ENCODE measurements at places on chromosomes 3 and 15.
A peak's percentile ranks its signal among the peaks of the same experiment; 100 is the strongest.

GRCh38 chr15:32737304-32737703, 19.5 kb downstream of the GREM1 start:
- DNase-seq = no peak

DNA sequence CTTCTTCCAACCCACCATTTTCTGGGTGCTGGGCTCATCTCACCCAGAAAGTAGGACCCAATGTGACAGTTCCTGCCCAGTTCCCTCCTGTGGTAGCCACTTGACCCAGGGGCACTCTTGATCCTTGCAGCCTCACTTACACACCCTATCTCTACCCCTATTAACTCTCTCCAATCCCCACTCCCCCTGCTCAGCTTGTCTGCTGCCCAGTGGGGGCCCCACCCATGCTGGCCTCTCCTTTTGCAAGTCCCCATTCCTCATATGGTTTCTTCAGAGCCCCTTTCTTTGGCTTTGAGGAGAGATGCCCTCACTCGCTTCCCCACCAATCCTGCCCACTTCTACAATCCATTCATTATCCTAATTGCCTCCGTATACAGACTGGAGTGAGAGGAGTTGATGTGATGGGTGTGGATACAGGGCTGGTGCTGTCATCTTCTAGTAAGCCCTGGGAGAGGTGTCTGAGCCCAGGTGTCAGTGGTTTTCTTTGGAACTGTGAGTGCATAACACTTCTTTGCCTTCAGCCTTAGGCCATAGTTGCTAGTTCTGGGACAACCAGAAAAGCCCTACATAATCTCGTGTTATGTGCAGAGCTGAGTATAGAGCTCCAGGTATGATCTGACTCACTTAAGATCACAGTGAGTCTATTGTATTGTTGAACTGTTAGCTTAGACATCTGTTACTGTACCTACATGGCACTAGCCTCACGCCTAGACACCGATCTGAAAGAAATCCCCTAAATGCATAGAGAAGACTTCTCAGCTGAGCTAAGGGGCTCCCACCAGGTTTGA, 4.8 kb upstream of the CCR5 start:
- no peak for DNase-seq

- DNase-seq = no peak
Measured at GRCh38 chr3:185066251-185066650, 86.6 kb downstream of the C3orf70 start.

GRCh38 chr3:184378651-184379357, 797 bp upstream of the THPO start:
- DNase-seq = no peak

DNA sequence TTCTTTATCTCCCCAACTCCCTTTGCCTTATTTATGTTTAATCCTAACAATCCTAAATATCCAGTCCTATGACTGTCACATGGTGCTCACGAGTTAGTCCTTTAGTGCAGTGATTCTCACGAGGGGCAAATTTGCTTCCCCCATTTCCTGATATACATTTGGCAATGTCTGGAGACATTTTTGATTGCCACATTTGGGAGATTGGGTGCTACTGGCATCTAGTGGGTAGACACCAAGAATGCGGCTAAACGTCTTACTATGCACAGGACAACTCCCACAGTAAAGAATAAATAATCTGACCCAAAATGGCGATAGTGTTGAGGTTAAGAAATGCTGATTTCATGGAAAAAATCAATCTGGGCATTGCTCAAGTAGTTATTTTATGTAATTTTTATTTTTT, 466.5 kb downstream of the ROBO2 start:
- no peak for DNase-seq

- peak; percentile 51 for DNase-seq
Measured at GRCh38 chr3:12875857-12876836, 34.8 kb upstream of the RPL32 start.

DNA sequence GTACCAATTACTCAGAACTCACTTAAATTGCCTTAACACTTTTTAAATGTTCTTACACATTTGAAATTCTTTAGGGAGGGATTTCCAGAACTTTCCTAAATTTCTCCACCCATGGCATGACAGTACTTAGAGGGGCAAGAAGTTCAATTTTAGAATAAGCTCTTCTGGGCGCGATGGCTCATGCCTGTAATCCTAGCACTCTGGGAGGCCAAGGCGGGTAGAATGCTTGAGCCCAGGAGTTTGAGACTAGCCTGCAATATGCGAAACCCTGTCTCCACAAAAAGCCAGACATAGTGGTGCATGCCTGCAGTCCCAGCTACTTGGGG, 10.6 kb downstream of the FAM131A start:
- DNase-seq = no peak

DNA sequence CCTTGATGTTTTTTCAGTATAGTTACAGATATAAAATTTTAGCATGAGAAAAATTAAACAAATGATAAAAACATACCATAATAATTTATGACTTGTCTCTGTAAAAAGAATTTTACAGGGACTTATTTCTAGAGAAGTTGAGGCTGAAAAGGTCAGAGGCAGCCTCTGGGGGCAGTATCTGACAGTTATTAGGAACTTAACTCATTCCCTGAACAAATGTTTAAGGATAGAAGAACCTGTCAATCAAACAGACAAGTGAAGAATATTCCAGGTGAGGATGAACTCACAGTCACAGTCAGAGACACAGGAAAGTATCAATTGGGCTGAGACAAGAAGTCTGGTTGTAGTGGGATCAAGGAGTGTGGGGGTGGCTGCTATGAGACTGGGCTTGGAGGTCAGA, 7.3 kb downstream of the MYLK start:
- DNase-seq = peak; percentile 12
